Activated CD8-positive, alpha-beta memory T cell treated with anti-CD3 and anti-CD28 coated beads for 1 hour (primary cell): ENCODE measurements at places on chromosomes 11 and 22.

GRCh38 chr22:39254789-39255298 lies 10.1 kb upstream of the PDGFB start:
- DNase-seq: no peak

GRCh38 chr11:86932924-86933875 lies 22.0 kb downstream of the FZD4 start:
- no peak for DNase-seq

- no peak for DNase-seq
Measured at GRCh38 chr11:84129961-84130576, 843.9 kb upstream of the CCDC90B start.

- DNase-seq: no peak
Measured at GRCh38 chr22:27113211-27113635, 455.8 kb downstream of the MIAT start.

DNA sequence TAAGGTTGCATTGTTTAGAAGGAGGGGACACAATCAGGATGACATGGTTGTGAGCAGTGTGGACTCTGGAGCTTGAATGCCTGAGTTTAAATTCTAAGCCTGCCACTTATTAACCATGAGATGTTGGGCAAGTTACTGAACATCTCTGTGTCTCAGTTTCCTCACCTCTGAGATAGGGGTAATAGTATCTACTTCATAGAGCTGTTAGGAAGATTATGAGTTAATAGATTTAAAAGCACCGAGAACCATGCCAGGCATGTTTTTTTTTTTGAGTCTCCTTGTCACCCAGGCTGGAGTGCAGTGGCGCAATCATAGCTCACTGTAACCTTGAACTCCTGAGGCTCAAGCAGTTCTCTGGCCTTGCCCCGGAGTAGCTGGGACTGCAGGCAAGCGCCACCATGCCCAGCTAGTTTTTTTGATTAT lies 33.3 kb downstream of the ST14 start:
- no peak for DNase-seq
